ENCODE measurements at places on chromosomes 3 and 15.

- DNase-seq = no peak
Observed at GRCh38 chr3:76685858-76686257, 354.0 kb upstream of the ROBO2 start.

DNA sequence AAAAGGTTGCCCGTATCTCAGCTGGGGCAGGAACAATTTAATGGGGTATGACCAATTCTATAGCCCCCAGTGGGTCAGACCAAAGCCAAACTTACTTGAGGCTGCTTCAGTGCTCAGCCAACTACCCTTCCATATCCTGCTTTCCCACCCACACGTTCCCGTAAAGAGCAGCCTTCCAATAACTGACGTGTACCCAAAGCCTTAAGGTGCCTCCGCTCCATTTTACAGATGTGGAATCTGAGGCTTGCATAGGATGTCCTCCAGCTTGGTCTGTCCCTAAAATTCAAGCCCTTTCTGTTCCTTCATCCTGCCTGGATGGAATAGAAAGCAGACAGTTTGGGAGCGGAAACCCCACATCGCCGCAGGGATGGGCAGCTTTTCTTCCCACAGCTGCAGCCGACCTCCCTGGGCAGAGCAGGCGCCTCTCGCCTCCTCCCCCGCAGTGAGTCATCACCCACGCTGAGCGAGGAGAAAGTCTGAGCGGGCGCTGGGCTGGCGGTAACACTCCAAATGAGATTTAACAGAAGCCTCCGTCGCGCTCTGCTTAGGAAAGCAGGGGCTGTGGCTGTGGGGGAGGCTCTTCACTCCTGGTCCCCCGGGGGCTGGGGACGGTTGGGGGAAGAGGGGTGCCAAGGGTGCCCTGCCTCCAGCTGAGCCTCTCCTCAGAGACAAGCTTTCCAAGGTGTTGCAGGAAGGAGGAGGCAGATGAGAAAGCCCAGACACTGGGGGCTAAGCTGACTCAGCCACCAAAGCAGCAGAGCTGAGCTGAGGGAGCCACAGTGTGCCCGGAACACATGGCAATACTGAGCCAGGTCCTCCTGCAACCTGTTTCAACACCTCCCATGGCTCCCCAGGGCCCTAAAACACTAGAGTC lies 57.8 kb upstream of the HRH1 start:
- DNase-seq = peak; percentile 72

DNA sequence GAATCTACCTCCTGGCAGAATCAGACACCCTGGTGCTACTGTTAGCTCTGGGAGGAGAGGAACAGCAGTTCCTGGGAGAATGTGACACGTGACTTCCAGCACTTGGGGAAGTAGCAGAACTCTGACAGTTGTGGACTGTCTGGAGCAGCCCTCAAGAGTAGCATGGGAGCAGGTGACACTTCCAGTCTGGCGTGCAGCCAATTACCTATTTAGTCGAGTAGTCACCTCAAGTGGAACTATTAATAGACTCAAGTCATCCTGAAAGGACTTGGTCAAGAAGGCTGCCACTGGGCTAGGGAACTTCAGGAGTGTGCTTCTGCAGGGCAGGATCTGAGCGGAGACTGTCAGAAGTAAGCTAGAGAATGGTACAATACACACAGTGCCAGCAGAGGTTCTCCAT lies 62.3 kb downstream of the MTHFS start:
- no peak for DNase-seq

GRCh38 chr3:45597171-45597570 lies 2.6 kb downstream of the LIMD1 start:
- no peak for DNase-seq

GRCh38 chr15:98025237-98025636 lies 64.7 kb downstream of the ARRDC4 start:
- no peak for DNase-seq

DNA sequence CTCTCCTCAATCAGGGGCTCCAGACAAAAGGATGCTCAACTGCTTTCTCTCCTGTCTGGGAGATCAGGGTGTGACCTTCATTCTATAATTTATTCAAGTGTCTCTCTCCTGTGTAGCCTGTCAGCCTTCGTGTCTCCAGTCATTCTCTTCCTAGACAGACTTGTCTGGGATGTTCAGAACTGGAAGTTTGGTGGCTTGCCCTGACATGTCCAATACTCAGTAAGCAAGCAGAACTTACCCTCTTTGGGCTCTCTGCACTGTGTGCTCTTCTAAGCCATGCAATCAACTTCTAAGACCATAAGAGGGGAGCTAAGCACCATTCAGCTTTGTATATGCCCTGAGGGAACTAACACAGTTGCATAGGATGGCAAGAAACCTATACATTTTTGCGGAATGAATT lies 14.1 kb downstream of the ACKR2 start:
- no peak for DNase-seq

- DNase-seq = no peak
Observed at GRCh38 chr15:62732078-62732477, 310.5 kb upstream of the TPM1 start.

- no peak for DNase-seq
Observed at GRCh38 chr15:92954578-92954977, 54.5 kb downstream of the CHD2 start.

DNA sequence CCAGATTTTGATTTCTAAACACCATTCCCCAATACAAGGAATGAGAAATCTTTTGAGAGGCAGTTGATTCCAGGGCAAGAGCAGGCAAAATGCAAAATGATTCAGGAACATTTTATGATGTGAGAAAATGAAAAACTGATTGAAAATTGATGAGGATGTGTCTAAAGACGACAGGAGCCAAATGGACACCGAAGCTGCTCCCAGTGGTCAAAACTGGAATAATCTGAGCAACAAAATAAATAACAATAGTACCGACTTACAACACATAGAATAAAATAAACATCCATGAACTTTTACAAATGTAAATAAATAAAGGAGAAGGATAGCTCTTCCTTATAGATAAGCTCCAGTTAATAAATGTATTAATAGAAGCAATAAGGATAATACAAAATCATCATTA lies 186.8 kb downstream of the OCA2 start:
- DNase-seq = no peak

DNA sequence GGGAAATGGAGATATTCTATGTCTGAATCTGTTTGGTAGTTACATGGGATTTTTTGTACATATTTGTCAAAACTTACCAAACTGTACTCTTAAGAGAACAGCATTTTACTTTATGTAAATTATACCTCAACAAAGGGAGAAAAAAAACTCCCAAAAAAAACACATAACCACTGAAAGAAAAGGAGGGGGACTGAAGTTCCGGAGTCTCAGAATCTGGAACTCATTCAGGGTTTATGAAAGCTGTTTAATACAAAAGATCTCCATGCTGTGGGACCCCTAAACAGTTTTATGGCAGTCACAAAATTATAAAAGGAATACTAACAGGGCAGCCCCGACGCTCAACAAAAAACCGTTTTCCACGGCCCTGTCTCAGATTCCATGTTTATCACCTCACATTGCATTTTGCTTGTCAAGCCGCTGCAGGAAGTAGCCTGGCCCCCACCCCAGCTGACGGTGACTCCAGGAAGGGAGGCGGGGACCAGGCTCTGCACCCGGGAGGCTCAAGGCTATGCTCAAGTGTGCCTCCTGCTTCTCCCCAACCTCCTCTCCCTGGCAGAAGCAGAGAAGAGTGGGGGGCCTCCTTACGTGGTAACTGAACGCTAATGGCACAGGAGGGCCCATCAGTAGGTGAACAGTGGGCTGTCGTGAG lies 29.3 kb downstream of the RFT1 start:
- DNase-seq = no peak

- DNase-seq = no peak
Observed at GRCh38 chr3:193899001-193899400, 236.9 kb upstream of the HES1 start.

GRCh38 chr3:112602217-112602838 lies 38.6 kb downstream of the CCDC80 start:
- DNase-seq = no peak

GRCh38 chr3:122690096-122690495 lies 9.5 kb downstream of the PARP14 start:
- DNase-seq = no peak

- DNase-seq = no peak
Observed at GRCh38 chr15:61309031-61309511, 80.0 kb upstream of the RORA start.

GRCh38 chr15:75721923-75722870 lies 9.5 kb upstream of the CSPG4 start:
- DNase-seq = no peak

- DNase-seq = no peak
Observed at GRCh38 chr3:45566196-45566595, 28.4 kb upstream of the LIMD1 start.

- DNase-seq = no peak
Observed at GRCh38 chr15:78316283-78317083, 17.1 kb upstream of the SKIC8 start.

DNA sequence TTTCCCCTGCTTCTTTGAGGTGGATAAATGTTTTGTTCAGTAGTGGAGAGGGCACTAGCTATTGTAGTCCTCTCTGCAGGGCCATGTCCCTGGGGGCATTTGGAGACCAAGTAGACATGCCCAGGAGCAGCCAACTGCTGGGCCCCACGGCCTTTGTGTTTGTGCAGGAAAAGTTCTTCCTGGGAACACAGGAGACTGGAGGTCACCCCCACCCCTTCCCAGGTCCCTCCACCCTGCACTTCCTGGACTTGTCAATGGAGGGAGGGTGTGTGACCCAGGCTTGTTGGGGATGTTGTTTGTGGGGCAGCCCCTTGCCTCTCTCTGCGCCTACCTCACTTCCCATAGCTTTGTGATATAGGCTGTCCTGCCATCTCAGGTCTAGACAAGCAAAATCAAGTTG lies 317.0 kb upstream of the LRRFIP2 start:
- DNase-seq = no peak

GRCh38 chr3:12187448-12188327 lies 29.0 kb upstream of the TIMP4 start:
- no peak for DNase-seq

GRCh38 chr3:193851428-193851847 lies 258.4 kb downstream of the OPA1 start:
- DNase-seq = no peak

- no peak for DNase-seq
Observed at GRCh38 chr3:30511524-30512251, 94.7 kb upstream of the TGFBR2 start.

- no peak for DNase-seq
Observed at GRCh38 chr3:197394464-197395321, 96.3 kb upstream of the DLG1 start.

GRCh38 chr15:55669270-55669669 lies 73.7 kb downstream of the PRTG start:
- DNase-seq = no peak

GRCh38 chr15:58486564-58486963 lies 54.8 kb downstream of the LIPC start:
- no peak for DNase-seq

GRCh38 chr3:126197854-126198584 lies 17.6 kb upstream of the ALDH1L1 start:
- DNase-seq = no peak

- no peak for DNase-seq
Observed at GRCh38 chr3:39130693-39131265, 22.6 kb downstream of the CSRNP1 start.

DNA sequence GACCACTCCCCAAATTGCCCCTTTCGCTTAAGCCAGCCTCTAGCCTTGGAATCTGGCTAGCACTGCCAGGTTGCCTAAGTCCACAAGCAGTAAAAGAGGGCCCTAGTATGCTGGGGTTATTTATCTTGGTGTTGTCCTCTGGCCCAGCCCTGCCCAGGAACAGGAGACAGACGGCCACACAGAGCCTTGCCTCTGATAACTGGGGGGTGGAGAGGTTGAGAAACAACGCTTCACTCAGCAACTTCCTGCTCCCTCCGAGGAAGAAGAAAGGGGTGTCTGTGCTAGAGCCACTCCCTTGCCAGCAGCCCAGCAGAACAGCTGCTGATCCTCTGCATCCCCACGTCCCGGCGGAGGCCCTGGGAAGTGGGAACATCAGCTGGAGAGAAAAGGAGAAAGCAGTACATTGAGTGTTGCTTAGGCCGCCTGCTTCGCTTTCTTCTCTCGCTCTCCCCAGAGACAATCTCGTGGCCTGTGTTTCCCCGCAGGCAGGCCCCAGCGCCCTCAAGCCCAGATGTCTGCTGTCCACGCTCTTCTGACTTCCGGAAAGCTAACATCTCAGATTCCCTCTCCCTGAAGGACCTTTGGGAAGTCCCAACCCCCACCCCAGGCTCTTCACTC lies 22.6 kb upstream of the C3orf70 start:
- peak; percentile 76 for DNase-seq

DNA sequence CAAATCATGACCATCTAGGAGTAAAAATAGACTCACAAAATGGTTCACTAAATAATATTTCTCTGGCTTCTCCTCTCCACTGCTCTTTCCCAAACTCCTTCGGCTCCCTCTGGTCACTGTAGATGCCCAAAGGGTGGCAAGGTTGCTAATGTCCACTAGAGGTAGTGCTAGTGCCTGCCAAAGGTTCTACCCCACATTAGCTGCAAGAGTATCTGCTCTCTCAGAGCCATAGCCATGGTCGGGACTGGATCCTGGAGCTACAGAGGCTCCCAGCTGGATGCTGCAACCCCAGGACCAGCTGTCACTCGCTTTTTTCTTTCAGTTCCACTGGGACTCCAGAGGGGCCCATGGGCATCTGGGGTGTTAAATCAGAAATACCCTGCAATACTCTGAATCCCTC lies 8.5 kb downstream of the HTR3D start:
- DNase-seq = no peak

- DNase-seq = peak; percentile 49
Observed at GRCh38 chr3:128297401-128298138, 144.3 kb downstream of the EEFSEC start.

- DNase-seq = no peak
Observed at GRCh38 chr15:38620851-38621594, 56.4 kb upstream of the RASGRP1 start.

- DNase-seq = no peak
Observed at GRCh38 chr15:78050826-78051225, 26.7 kb downstream of the TBC1D2B start.

GRCh38 chr15:65856821-65857455 lies 12.4 kb upstream of the RAB11A start:
- no peak for DNase-seq

GRCh38 chr3:31704591-31705179 lies 172.0 kb downstream of the STT3B start:
- DNase-seq = no peak

GRCh38 chr15:88987934-88988671 lies 74.9 kb upstream of the MFGE8 start:
- DNase-seq = no peak

DNA sequence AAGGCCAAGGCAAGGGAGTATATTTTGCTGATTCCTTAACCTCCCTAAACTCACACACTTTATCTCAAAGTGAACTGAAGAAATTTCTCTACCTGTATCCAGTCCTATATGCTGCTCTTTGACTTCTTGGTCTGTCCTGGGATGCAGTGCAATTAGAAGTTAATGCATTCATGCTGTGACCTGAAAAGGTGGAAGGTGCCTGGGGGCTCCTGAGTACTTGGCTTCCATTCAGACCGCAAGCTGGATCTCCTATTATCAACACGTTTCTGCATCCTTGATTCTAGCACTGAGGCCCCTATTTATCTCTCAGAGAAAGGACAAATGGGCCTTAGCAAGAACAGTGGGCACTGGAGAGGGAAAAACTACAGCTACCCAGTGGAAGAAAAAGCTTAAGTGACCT lies 17.7 kb upstream of the CADPS start:
- no peak for DNase-seq

- DNase-seq = no peak
Observed at GRCh38 chr3:143668924-143669790, 179.1 kb downstream of the SLC9A9 start.

All from left forelimb (tissue), 1 donor.